CD4-positive, alpha-beta T cell (primary cell): ENCODE measurements at places on chromosomes 16 and 17.
A peak's percentile ranks its signal among the peaks of the same experiment; 100 is the strongest.

- no peak for DNase-seq
Observed at GRCh38 chr17:1916963-1917715, 87.3 kb downstream of the RPA1 start.

- DNase-seq, result no peak
Observed at GRCh38 chr16:53061701-53062159, 6.9 kb downstream of the CHD9 start.

GRCh38 chr16:4306470-4307214 lies 9.2 kb upstream of the GLIS2 start:
- DNase-seq, result peak; percentile 37

DNA sequence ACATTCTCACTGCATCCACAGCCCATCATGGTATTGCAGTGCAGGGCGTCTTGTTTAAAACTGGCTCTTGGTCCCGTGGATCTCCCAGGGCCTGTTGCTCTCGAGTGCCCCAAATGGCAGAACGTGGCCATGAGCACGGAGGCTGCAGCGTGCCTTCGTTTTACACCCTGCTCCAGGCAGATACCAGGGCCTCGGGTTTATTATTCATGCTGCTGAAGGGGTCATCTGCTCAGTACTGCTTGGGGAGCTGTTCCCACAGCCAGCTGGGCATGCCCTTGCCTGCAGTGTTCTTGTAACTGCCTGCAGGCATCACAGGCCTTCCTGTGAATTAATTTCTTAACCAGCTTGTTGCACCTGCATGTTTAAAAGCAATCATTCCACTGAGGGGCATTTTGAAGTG lies 129.7 kb upstream of the CHMP6 start:
- peak; percentile 27 for DNase-seq

GRCh38 chr16:2064368-2064945 lies 16.7 kb downstream of the TSC2 start:
- DNase-seq, result no peak

DNA sequence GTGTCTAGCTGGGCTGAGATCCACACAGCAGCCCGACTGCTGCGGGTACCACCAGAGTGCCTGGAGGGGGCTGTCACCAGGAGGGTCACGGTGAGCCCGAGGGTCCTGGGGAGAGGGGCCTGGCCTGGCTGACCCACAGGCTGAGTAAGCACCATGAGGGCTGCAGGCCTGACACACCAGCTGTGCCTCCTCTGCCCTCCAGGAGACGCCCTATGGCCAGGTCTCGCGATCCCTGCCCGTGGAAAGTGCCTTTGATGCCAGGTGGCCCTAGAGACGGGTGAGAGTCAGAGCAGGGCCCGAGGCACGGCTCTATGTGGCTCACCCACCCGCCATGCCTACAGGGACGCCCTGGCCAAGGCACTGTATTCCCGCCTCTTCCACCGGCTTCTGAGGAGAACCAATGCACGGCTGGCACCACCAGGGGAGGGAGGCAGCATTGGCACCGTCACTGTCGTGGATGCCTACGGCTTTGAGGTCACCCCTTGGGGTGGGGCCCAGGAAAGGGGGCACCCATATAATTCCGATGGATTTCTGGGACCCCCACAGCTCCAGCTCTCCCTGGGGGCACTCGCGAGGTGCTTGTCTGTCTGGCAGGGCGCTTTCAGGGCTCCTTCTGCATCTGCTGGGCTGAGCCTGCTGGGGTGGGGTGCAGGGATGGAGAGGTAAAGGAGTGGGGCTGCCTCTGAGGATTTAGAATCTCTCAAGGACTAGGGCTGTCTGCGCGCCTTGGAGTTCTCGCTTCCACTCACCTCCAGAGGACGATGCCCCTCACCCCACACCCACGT lies 7.1 kb downstream of the MYO15B start:
- DNase-seq, result no peak

GRCh38 chr16:24819462-24820040 lies 26.2 kb upstream of the SLC5A11 start:
- no peak for DNase-seq
